Activated CD4-positive, CD25-positive, alpha-beta regulatory T cell treated with anti-CD3 and anti-CD28 coated beads, Interleukin-2, amount 50 U/mL, for 72 hours (primary cell): ENCODE measurements at places on chromosomes 2 and 18.
A peak's percentile ranks its signal among the peaks of the same experiment; 100 is the strongest.

GRCh38 chr2:233428438-233428837 lies 74.1 kb downstream of the DGKD start:
- no peak for DNase-seq

DNA sequence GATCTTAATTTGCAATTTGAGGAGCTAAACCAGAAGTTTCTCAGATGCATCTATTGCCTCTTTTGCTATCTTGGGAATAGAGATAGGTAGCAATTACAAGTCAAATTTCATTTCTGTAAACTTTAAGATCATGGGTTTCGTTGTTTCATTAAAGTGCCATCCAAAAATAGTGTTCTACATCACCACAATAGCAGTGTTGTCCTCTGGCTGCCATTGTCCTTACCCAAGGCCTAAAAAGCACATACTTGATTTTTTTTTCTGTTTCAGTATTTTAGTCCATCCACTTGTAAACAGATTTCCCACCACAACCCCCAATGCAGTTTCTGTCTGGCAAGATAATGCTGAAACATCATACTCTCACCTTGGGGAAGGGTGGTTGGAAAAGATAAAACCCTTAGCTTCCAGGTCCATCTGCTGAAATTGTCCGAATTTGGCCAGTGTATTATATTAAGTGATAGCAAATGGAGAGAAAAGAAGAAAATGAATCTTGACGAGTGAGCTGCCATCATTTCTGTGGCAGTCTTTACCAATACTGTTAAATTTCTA lies 136.2 kb downstream of the LCLAT1 start:
- no peak for DNase-seq

DNA sequence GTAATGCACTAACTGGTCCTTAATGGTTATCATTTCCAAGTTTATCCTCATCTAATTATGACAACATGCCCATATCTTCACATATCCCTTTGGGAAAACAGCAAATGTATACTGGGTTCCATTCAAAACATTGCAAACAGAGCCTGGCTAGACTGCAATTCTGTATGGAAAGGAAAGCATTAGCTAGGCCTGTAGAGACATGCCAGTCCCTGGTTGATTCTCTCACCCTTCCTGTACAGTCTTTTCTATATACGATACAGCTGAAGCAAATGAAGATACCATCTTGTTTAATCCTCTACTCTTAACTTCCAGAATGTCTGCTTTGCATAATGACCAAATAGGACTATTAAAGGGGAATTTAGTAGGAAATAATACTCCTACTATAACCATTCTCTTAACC lies 294.4 kb upstream of the MC4R start:
- no peak for DNase-seq

DNA sequence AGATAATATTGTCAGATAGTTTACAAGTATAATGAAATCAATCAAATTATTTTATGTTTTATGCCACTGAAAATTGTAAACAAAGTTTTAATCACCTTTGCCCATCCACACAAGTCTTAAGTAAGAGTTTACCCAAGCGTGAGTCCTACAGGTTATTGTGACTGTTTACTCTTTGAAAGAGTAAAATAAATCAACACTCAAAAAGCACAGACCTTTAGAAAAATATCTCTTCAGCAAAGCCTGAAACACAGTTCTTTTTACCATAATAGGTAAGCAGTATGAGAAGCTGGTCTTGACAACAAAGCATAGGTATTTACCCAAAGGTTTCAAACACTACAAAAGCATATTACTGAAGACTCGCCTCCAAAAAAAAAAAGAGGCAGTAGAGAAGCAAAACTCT lies 3.7 kb downstream of the ROCK2 start:
- DNase-seq, result no peak

GRCh38 chr2:48292393-48292792 lies 237.6 kb upstream of the STON1 start:
- no peak for DNase-seq

GRCh38 chr2:66495788-66496640 lies 61.1 kb downstream of the MEIS1 start:
- DNase-seq, result no peak

GRCh38 chr2:234288974-234289455 lies 207.9 kb downstream of the ARL4C start:
- DNase-seq, result peak; percentile 76

GRCh38 chr18:62763101-62763521 lies 47.8 kb downstream of the PHLPP1 start:
- no peak for DNase-seq

- no peak for DNase-seq
Observed at GRCh38 chr2:171908235-171908634, 14.0 kb upstream of the HAT1 start.

DNA sequence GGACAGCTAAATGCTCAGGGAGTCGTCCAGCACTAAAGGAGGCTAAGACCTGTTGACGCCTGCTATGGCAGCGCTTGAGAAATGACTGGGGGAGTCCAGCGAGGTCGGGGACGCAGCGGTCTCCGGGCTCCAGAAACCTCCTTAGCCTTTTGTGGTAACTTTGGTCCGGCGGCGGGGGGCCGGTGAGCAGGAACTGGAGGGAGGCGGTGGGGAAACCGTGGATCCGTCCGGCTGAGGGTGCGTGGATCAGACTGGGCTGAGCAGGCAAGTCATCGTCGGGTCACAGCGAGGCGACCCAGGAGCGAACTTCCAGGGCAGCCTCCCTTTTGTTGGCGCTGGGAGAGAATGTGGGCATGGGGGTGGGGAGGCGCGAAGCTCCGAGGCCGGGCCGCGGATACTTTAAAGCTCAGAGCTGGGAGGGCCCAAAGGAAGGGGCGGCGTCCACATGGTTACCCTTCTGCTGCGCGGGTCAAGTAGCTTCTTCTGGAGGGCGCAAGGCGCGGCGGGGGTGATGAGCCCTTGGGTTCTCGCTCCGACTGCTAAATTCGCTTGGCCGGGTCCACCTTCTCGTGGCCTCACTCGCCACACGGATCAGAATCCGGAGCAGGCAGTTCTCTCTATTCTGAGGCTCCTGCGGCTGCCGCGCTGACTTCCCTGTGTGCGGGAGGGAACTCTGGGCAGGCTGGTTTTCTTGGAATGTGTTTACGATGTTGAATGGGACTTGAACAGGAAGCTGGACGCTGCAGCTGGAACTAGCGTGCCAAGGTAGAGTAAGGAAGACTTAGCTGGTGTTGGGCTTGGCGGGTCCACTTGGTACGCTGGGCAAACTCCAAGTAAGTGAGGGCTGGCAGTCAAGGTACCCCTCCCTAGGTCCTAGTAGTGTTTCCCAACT lies 920 bp downstream of the GULP1 start:
- DNase-seq, result no peak

DNA sequence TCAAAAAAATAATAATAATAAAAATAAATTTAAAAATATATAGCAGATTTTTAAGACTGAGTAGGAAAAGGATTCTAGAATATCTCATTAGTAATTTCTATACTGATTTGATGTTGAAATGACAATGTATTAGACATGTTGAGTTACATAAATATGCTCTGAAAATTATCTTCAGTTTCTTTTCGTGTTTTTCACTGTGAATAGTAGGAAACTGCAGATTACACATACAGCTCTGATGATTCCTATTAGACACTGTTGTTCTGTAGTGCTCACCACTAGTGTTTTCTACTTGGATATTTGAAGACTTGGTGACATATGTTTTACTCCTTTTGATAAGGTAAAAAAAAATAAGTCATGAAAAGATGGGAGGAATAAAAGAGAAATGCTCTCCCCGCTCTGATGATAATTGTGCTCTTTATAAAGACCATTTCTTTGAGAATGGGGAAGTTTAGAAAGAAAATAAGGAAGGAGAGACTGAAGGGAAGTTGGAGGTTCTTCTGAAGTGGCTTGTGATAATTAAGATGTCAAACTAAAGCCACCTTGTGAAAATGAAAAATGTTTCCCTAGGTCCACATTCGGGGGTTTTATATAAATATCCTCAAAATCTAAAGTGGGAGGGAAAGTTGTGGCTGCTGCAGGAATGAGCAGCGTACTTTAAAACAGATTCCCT lies 52.9 kb downstream of the SLC9A2 start:
- DNase-seq, result no peak

GRCh38 chr2:38692636-38693318 lies 26.9 kb downstream of the GALM start:
- DNase-seq, result no peak

DNA sequence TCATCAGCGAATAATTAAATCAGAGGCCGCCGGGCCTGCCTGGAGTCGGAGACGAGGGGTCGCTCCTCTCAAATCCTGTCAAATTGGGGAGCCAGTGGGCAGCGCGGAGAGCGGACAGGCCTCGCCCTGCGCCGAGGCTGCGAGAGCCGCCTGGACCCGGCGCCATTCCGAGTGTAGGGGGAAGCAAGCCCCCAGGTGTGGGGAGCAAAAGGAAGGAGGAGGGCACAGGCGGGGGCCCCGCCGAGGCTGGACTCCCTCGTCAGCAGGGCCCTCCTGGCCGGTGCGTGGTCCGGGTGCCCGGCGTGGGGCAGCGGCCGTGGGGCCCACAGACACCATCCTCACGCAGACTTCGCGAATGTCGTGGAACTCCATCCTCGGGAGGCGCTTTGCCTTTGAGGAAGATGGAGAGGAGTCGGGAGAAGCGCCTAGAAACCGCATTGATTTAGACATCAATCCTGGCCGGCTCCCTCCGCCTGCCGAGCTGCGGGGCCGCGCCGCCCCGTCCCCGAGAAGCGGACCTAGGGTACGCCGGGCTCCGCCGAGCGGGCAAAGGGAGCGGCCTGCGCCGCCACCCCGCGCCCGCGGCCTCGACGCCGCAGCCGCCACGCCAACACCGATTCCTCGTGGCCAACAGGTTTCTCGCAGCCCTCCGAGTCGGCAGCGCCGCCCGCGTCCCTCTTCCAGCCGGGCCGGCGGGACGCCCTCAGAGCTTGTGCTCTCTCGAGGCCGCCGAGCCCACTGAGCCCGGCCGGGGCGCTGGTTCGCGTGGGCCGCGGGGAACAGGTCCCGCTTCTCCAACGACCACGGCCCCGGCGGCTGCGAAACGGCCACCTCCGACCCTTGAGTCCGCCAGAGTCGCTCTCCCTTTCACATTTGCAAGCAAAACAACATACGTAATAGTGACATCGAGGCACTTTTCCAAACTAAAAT lies 6.7 kb upstream of the ONECUT2 start:
- no peak for DNase-seq

DNA sequence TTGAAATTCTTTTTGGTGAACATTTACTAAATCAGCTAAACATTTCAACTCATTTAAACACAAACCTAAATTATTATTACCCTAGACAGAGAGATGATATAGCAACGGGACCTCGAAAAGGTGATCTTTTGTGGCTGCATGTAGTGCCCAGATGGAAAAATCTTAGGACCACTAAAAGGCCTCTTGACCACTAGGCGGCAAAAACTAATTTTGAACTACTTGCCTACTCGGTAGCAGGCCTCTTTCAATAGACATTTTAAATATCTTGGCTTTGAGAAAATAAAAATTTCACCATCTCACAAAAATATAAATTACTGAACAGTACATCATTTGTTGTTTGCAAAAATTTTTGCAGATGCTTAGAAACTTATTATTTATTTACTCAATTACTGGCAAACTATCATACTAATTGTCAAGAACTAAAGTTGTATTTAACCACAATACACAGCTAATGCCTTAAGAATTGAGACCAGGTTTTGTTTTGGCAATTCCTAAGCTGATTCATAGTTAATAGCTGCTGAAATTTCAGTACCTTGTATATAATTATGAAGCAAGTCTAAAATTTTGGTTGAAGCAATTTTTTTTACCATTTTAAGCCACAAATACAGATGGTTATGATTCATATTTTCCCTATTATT lies 9.4 kb downstream of the COL3A1 start:
- no peak for DNase-seq

DNA sequence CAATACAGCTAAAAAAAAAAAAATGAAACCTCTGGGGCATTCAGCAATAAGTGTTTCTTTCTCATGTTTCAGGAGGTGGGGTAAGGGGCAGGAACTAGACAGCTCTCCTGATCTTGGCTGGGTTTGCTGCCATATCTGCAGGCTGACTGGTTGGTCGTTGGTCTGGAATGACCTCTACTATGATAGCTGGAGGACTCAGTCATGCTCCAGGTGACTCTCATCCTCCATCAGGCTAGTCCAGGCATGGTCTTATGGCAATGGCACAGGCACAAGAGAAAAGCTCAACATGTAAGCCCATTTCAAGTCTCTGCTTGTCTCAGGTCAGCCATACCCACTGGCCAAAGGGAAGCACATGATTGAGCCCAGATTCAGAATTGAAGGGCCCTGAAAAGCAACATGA lies 9.5 kb upstream of the SLC1A4 start:
- DNase-seq, result no peak

DNA sequence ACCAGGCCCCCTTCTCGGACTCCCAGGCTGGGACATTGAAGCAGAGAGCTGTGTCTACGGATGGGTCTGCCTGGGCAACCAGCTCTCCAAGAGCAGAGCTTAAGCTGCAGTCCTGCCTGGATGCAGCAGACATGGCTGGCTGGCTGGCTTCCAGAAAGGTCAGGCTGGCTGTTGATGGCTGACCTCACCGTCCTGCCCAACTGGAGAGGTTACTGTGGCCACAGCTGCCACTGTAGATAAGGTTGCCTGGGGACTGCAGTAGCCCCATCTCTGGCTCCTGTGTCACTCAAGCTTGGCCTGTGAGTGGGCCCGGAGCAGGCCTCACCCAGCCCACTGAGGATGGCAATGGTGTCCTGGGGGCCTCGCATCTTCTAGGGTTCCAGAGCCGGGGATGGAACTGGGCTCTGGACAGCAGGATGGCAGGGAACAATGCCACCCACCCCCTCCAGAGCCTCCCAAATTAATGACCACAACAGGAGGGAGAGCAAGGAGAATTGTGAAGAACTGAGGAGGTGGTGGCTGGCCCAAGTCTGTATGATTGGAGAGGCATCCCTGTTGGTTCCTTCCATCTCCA lies 37.0 kb upstream of the FOSL2 start:
- no peak for DNase-seq

DNA sequence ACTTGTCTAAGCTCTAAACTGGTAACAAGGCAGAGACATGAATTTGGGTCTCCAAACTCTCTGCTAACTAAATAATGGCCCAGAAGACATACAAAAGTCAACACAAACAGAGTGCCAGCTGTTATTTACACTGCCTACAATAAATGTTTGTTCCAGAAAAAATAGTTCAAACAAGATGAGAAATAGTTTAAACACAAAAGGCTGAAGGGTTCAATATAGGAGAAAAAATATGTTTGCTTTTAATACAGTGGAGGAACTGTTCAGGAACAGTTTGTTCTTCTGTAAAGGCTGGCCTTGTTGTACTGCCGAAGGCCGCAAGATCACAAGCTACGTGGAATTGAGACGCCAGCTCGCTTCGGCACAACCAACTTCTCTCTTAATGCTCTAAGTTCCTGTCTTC lies 74.6 kb downstream of the AFF3 start:
- no peak for DNase-seq

- no peak for DNase-seq
Observed at GRCh38 chr2:144730711-144731110, 210.8 kb upstream of the ZEB2 start.

DNA sequence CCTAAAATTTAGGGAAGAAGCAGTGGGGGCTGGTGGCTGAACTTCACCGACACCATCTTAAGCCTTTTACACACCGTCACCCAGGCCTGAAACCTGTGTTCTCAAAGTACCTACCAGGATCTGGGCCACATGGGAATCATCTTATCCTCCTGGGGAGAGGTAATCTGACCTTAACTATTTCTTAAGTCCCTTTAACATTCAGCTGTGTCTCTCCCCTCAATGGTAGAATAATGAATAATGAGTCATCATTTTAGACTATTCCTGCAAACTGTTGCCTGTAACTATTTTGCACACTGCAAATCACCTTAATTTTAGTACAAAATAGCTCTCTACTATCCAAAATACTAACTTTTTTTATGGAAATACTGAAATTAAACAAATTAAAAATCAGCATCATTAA lies 149.4 kb upstream of the KLF7 start:
- no peak for DNase-seq

GRCh38 chr2:176468457-176469113 lies 199.3 kb downstream of the MTX2 start:
- no peak for DNase-seq
